Activated CD4-positive, alpha-beta T cell treated with anti-CD3 and anti-CD28 coated beads, Interleukin-2, Interleukin-6, amounts not matched to agents 100 ng/mL and 50 ng/mL, durations not matched to agents 16 hours and 8 hours (primary cell): ENCODE measurements at places on chromosomes 1 and 21.
A peak's percentile ranks its signal among the peaks of the same experiment; 100 is the strongest.

GRCh38 chr1:40382601-40383000 lies 9.1 kb downstream of the SMAP2 start:
- no peak for DNase-seq

GRCh38 chr1:161915051-161915503 lies 108.6 kb downstream of the OLFML2B start:
- DNase-seq, result peak; percentile 38

GRCh38 chr1:27391511-27392095 lies 819 bp upstream of the GPR3 start:
- DNase-seq, result peak; percentile 27

GRCh38 chr1:27664291-27664690 lies 7.7 kb downstream of the IFI6 start:
- DNase-seq, result no peak

GRCh38 chr1:95325349-95325748 lies 91.3 kb downstream of the RWDD3 start:
- DNase-seq, result no peak

DNA sequence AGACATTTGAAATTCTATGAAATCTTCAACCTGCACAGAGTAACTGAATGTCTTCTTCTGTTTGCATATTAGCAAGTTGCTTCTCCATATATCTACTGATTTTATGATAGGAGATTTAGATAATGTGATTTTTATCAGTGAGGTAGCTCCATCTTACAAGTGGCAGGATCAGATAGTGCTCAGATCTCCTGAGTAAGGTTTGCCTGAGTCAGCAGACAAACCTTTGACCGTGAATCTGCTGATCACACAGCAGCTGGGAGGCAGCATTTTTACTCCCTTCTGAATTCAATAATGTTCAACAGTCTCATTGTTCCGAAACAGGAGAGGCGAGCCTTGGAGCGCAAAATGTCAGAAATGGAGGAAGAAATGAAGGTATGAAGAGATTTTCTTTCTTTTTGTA lies 141.4 kb downstream of the SYT2 start:
- no peak for DNase-seq

GRCh38 chr1:34529935-34530859 lies 224.7 kb upstream of the GJB5 start:
- DNase-seq, result no peak

- DNase-seq, result no peak
These were observed 83.1 kb upstream of the SOD1 start for GRCh38 chr21:31576428-31576827.

DNA sequence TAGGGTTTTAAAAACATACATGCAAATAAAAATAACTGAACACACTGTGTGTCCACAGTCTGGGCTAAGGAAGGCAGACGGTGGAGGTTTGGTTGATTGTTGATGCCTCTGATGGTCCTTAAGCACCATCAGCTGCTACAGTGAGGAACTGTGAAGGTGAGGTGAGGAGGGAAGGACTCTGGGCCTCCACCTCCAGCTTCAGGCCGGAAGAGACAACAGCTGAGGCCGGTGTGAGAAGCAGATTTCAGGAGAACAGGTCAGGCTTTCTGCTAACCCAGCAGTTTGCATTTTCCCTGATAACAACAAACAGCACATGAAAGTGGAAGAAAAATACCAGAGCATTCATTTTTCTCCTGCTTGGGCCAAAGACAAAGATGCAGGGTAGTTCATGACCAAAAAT lies 189.9 kb upstream of the AJAP1 start:
- DNase-seq, result no peak

DNA sequence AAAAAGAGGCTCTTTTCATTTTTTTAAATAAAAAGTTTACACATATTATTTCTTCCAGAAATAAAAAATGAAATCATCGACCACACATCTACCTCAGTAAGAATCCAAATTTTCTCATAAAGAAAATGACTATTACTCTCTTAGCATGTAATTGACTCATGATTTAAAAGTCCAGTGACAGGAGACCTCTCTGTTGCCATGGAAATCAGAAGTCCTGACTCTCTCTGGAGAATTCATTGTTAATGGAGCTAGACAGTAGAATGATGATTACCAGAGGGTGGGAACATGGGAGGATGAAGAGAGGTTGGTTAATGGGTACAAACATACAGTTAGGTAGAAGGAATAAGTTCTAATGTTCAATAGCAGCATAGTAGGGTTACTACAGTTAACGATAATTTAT lies 5.0 kb upstream of the CLCA4 start:
- DNase-seq, result no peak

- DNase-seq, result no peak
These were observed 24.2 kb upstream of the SLC45A1 start for GRCh38 chr1:8293641-8294169.

GRCh38 chr1:19070197-19070651 lies 113.7 kb upstream of the IFFO2 start:
- DNase-seq, result no peak

DNA sequence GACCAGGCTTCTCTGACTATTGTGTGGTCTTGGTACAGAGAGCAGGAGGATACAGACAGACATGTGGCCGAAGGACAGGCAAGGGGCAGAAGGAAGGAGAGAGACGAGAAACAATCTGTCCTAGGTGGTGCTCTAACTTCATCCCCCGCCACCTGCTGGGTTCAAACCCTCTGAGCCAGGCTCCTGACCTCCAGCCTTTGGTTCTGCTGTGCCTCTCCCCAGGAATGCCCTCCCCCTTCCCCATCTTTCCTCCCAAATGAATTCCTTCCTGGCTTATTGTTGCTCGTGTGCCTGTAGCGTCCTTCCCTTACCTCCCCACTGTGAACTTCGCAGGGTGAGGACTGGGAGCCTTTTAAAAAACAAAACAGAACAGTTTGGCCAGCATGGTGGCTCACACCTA lies 5.4 kb downstream of the TCEA3 start:
- DNase-seq, result no peak

- no peak for DNase-seq
These were observed 9.5 kb downstream of the EYA3 start for GRCh38 chr1:28078680-28079626.

DNA sequence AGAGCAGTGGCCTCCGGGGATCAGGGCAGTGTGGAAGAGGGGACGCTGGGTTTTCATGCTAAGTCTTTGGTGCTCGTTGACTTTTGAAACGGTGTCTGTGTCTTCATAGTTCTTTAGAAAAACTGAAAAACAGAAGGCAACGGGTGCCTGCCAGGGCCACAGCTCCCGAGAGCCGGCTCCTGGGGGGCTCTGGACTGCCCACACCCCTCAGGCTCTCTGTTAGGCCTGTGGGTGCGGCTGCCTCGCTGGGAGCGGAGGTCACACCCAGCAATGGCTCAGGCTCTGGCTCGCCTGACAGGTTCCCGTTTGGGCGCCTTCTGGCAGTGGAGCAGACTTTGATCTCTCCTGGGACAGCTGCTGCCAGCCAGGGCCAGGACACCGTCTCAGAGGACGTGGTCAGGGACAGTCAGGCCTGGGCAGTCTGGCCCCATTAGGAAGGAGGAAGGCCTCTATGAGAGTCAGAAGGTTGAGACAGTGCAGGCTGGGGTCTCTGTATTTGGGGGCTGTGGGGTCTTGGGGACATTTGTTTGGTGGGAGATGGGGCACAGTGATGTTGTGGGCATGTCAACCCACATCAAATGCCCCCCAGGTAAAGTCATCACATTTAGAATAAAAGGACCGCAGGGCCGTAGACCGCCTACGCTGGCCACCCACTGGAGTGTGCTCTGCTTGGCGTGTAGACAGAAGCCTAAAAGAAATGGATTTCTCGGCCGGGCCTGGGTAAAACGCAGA lies 5.6 kb downstream of the ARHGEF16 start:
- DNase-seq, result no peak

- no peak for DNase-seq
These were observed 15.7 kb upstream of the PKP1 start for GRCh38 chr1:201267481-201268229.

GRCh38 chr1:60598041-60598910 lies 484.1 kb upstream of the NFIA start:
- DNase-seq, result no peak

GRCh38 chr1:24996983-24997893 lies 67.2 kb upstream of the RUNX3 start:
- no peak for DNase-seq

GRCh38 chr1:217272385-217272784 lies 358.5 kb downstream of the GPATCH2 start:
- DNase-seq, result no peak

GRCh38 chr21:36964827-36965719 lies 1.4 kb downstream of the HLCS start:
- no peak for DNase-seq

- no peak for DNase-seq
These were observed 130.3 kb downstream of the TIAM1 start for GRCh38 chr21:31213787-31214186.

DNA sequence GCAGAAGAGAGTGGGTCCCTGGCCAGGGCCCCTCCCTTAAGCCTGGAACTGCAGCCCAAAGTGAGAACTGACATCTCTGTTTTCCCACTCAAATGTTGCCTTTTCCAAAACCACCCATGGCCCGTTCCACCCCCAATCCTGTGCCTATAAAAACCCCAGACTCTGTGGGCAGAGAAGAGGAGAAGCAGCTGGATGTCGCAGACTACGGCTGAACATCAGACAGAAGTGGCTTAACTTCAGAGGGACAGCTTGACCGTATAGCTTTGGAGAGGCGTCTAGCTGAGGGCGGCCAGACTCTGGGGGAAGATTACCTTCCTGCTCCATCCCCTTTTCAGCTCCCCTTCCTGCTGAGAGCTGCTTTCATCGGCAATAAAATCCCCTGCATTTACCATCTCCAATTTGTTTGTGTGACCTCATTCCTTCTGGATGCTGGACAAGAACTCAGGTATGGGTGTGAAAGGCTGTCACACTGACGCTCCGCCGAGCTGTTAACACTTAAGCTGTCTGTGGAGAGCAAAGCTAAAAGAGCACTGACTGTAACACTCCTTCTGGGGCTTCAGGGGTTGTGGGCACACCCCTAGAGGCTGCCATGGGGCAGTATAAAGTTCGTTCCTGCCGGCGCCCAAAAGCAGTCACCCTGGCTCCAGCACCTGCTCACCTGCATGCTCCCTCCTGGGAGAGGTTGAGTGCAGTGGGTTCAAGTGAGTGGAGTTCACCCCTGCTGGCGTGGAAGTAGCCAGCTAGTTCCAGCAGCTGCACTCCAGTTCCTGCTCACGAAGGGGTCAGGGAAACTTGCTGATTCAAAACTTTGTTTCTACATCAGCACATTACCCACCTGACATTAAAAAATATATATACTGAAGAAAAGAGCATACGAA lies 19.6 kb upstream of the ERO1B start:
- DNase-seq, result no peak

DNA sequence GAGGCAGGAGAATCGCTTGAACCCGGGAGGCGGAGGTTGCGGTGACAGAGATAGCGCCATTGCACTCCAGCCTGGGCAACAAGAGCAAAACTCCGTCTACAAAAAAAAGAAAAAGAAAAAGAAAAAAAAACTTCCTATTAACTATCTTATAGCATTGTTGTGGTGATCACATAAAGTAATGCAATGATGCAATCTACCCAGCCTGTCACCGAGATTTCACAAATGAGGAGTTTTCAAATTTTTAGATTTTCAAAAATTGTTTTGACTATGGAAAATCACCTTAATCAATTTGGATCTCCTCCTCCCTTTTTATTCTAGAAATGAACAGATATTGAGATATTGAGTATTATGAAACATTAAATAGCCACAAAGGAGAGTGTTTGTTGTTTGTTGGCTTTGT lies 8.0 kb downstream of the FMO5 start:
- DNase-seq, result no peak

- DNase-seq, result no peak
These were observed 52.0 kb downstream of the RUNX3 start for GRCh38 chr1:24878045-24878444.

GRCh38 chr1:8863794-8864233 lies 14.7 kb downstream of the ENO1 start:
- no peak for DNase-seq

GRCh38 chr1:25900219-25900618 lies 6.0 kb downstream of the STMN1 start:
- DNase-seq, result no peak

GRCh38 chr1:19635646-19636045 lies 8.5 kb upstream of the NBL1 start:
- no peak for DNase-seq

GRCh38 chr1:44973645-44974044 lies 12.8 kb downstream of the EIF2B3 start:
- no peak for DNase-seq

DNA sequence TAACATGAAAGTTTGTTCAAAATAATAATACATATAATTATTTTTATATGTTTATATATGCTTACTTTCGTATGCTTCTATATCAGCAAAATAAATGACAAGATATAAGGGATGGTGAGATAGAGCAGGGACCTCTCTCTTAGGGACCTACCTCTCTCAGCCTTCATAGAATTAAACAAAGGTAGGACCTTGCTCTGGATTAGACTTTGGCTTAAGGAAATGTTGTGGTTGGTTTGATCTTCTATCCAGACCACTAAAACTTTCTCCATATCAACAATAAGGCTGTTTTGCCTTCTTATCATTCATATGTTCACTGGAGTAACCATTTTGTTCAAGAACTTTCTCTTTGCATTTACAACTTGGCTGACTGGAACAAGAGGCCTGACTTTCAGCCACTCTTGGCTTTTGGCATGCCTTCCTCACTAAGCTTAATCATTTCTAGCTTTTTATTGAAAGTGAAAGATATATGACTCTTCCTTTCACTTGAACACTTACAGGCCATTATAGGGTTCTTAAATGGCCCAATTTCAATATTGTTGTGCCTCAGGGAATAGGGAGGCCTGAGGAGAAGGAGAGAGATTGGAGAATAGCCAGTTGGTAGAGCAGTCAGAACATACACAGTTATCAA lies 14.4 kb downstream of the FRRS1 start:
- peak; percentile 68 for DNase-seq

DNA sequence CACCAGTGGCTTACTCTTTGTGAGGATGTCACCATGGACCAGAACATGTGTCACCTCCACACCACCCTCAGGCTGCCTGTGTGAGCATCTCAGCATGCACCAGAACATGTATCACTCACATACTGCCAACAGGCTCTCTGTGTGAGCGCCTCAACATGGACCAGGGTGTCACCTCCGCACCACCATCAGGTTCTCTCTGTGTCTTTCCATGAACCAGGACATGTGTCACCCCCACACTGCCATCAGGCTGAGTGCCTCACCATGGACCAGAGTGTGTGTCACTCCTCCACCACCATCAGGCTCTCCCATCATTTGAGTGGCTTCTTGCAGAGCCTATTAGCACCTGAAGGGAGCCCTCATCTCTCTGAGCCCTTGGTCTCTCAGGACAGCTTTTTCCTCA lies 125.2 kb downstream of the ZNF648 start:
- no peak for DNase-seq

- DNase-seq, result peak; percentile 83
These were observed 32.1 kb downstream of the IL12RB2 start for GRCh38 chr1:67339623-67340343.

DNA sequence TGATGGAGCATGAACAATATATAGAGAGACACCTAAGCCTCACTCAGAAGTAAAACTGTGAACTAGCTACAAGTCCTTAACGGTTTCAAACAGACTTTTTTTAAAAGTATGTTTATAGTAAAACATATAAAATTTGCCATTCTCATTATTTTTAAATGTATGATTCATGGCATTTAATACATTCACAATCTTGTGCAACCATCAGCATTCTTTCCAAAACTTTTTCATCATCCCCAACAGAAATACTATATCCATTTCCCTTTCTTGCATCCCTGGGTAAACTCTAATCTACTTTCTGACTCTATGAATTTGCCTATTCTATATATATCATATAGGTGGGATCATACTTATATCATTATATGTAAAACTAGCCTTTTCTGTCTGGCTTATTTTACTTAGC lies 25.5 kb downstream of the EVI5 start:
- no peak for DNase-seq
